ENCODE measurements at places on chromosomes 2 and 18.

- DNase-seq, result no peak
Measured at GRCh38 chr2:239574434-239575156, 173.8 kb upstream of the HDAC4 start.

DNA sequence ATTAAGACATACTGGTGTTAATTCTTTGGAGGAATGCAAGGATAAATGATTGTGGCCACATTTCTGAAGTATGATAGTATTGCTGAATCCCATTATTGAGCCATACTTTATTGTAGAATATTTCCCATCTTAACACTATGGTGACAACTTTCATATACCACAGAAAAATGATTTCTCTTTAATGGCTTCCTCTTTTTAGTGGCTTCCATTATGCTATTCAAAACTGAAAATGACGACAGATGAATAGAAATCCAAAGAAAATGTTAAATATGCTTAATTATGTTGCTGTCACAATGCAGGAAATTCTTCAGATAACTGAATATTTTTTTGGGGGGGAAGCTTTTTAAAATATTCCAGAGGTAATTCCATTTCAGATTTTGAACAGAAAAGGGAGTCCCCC, 88.9 kb upstream of the TMEM200C start:
- DNase-seq, result no peak

DNA sequence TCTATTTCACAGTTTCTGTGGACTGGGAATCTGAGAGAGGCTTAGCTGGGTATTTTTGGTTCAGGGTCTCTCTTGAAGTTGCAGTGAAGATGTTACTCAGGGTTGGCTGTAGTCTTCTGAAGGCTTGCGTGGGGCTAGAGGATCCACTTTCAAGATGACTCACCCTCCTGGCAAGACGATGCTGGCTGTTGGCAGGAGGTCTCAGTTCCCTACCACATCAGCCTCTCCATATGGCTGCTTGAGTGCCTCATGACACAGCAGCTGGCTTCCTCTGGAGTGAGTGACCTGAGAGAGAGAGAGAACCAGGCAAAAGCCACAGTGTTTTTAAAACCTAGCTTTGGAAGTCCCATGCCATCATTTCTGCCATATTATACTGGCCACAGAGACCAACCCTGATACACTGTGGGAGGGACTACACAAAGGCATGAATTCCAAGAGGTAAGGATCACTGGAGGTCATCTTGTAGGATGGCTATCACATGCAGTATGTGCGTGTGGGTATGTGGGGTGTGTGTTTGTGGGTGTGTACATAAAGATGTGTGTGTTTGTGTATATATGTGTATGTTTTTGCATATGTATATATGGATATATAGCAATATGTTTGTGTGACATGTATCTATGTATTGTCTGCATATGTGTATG, 25.1 kb downstream of the DNPEP start:
- no peak for DNase-seq

DNA sequence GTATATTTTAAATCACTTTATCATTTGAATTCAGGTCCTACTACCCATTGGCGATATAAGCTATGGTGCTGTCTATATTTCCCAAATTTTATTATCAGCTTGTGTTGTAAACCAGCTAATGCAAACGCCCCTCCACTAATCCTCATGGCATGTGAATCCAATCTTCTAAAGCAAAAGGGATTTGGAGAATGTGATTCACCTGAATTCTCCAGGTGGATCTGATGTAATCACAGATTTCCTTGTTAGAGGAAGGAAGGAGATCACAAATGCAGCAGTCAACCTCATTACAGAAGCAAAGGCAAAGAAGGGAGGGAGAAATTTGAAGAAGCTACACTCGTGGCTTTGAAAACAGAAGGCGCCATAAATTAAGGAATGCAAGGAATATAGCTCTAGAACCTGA, 431.1 kb upstream of the CDH19 start:
- DNase-seq, result no peak

DNA sequence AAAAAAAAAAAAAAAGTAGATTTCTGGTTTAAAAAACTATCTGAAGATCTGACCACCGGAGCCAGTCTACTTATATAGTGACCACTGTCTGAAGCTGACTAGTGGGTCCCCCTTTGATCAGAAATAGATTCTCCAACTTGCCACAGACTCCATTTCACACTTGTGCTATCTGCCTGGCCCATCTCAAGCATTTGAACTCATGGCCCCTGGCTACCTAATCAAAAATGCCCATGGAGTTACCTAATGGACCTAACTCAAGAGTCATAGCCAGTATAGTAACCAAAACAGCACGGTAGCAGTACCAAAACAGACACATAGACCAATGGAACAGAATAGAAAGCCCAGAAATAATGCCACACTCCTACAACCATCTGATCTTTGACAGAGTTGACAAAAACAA, 17.0 kb upstream of the ATL2 start:
- DNase-seq, result no peak

DNA sequence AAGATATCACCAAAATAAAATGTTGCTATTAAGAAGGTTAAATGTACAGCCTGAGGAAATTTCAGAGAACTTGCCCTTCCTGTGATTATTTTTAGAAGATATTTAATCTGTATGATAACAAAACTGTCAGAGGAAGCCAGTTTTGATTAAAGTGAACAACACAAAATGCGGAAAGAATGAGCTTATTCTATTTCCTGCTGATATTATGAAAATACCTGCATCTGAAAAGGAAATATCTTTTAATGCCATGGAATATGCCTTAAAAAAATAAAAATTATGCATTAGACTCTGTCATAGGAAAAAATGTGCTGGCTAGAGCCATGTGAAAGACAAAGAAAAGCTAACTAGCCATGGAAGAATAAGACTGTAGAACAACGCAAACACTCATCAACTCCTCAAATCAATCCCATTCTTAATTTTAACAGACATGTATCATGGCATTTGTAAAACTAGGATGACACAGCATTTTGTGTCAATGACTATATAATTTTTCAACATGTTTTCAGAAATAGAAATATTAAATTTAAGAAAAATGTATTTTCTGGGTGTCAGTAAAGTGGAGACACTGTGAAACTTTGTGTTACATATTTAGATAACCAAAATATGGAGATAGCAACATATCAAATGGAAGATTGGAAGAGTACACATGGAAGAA, 1768.2 kb downstream of the SUCLG1 start:
- no peak for DNase-seq

Measured in DND-41 (cell line).